Stimulated activated CD4-positive, alpha-beta T cell treated with anti-CD3 and anti-CD28 coated beads, Interleukin-15, amount 100 ng/mL, for 48 hours (primary cell): ENCODE measurements at places on chromosomes 6 and 20.

- no peak for DNase-seq
Observed at GRCh38 chr20:35702051-35702823, 3.0 kb downstream of the ROMO1 start.

- no peak for DNase-seq
Observed at GRCh38 chr6:166728884-166729530, 102.0 kb upstream of the RPS6KA2 start.

GRCh38 chr6:168524571-168525001, 83.6 kb downstream of the SMOC2 start:
- DNase-seq = no peak

- DNase-seq = no peak
Observed at GRCh38 chr20:1375515-1375914, 17.3 kb downstream of the FKBP1A start.

DNA sequence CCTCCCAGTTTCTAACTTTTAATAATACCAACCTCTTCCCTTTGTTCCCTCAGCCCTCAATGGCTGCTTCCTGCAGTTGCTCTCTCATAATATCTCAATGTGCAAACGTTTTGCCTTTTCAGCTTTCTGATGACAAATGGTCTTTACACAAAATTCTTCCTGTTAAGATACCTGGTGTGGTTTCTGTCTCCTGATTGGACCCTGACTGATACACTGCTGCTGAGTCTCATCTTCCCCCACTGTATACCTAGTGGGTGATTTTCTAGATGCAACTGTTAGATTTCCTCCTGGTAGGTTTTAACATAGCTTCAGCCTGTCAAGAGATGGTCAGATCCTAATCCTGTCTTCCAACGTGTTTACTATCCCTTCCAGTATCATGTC, 147.9 kb upstream of the TOP1 start:
- DNase-seq = no peak

GRCh38 chr20:43430265-43431133, 27.2 kb upstream of the SRSF6 start:
- no peak for DNase-seq

GRCh38 chr20:62709537-62709905, 885 bp downstream of the NTSR1 start:
- no peak for DNase-seq

GRCh38 chr20:9672027-9672426, 157.6 kb downstream of the LAMP5 start:
- DNase-seq = no peak
